T-helper 2 cell (primary cell): ENCODE measurements at places on chromosomes 16 and 17.

DNA sequence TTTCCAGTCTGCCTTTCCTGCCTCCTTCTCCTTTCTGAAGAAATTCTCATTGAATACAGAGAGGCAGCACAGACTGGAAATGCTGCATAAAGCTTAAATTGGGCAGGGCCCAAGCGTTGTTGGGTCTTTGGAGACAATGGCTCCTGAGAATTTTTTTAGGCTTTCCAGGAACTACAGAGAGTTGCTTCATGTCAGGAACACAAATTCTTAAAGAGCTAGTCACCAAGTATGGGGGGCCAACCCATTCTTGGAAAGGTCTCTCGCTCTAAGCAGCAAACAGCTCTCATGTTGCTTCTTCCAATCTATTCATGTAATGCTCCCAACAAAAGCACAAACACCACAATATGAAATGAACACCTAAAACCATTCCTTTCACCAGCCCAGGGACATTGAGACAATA, 6.9 kb downstream of the HNF1B start:
- no peak for DNase-seq

GRCh38 chr16:116015-116414, 22.5 kb downstream of the NPRL3 start:
- no peak for DNase-seq

- DNase-seq, result no peak
These were observed 18.2 kb downstream of the PCTP start for GRCh38 chr17:55768936-55769624.

DNA sequence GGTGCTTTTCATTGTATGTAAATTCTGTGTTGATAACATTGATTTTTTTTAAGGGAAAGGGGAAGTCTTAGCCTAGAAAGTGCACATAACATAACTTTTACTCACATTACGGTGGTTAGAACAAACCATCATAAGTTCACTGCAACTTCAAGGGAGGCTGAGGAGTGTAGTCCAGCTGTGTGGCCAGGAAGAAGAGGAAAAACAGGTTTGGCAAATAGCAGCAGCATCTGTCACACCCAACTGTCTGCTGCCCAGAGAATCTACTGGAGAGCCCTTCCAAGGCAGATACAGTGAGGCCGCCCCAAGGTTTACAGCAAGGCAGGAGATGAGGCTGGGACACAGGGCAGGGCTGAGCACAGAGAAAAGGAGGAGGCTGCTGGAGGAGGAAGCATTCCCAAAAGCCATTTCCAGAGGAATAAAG, 60.6 kb downstream of the AIPL1 start:
- no peak for DNase-seq

DNA sequence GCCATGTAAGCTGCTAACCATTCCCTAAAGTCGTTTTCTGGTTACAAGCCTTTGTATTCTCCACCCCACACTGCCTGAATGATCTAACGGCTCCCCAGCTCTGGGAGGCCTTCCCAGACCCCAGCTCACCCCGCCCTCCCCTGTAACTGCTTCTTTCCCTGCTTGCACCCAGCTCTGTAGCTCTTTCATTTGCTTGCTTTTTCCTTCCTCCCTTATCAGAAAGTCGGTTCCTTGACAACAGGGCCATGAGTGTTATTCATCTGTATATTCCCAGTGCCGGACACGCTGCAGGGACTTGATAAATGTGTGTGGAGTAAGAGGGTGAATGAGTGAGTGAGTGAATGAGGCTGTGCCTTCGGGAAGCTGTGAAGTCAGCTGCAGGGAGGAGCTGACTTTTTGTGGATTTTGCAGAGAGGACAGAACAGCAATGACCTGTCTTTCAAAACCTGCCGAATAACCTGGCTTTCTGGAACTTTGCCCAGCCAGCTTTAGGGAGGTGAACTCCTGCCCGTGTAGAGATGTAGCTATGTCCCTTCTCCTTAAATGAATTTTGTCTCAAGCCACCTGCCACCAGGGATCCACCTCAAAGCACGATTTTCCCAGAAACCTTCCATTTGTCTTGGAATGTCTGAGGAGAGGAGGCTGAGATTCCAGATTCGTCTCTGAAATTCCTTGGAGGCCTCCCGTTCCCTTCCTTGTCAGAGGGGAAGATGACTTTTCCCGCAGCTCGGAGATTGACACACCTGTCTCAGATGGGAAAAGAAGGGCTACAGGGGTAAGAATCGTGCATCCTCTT, 20.0 kb upstream of the CACNG4 start:
- no peak for DNase-seq

GRCh38 chr17:41620583-41621434, 3.6 kb downstream of the KRT17 start:
- DNase-seq, result no peak

- DNase-seq, result no peak
These were observed 2.0 kb downstream of the NPB start for GRCh38 chr17:81903896-81904599.

DNA sequence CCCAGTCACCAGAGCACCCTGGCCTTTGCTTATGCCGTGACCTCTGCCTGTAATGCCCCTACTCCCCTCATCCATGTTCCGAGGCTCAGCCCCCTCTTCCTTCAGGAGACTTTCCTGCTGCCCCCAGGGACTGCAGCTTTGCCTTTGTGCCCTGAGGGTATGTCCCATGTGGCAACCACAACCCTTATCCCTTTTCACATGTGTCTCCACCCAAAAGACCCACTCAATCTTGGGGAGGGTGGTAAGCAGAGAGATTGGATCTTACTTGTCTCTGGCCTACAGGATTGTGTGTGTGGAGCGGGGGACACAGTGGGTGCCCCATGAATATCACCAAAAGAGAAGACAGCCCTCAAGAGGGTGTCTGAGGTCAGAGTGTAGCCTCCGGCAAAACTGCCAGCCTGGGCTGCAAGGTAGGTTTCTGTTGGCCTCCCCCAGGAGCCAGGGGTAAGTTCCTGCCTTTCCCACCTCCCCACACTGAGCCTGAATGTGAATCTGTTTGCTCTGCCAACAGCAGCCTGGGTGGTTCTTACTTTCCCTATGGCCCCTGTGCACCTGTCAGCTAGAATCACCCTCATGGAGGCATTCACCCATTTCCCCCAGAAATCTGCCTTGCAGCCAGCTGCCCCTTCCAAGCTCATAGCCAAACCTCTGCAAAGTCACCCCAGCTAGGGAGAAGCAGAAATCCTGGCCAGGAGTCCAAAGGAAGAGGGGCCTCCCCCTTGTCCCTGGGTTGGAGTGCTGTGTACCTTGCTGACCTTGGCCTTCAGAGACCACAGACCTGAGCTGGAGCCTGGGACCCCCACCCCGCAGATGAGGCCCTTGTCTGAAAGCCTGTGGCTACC, 11.5 kb upstream of the C17orf113 start:
- DNase-seq, result no peak

- no peak for DNase-seq
These were observed 11.9 kb upstream of the FAAP100 start for GRCh38 chr17:81563861-81564586.

DNA sequence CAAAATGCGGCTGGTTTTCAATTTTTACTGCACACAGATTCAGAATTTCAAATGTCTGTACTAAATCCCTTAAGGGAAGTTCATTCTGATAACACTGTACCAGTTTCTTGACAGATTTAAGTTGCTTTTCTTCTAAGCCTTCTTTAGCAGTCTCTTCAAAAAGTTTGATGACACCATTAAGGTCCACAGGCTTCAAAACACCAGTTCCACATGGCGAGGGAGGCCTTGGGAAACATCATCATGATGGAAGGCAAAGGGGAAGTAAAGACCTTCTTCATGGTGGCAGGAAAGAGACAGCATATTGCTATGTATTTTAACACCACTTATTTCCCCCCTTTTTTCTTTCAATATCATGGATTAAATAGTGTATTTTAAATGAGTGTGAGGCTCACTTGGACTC, 24.5 kb downstream of the NLRC5 start:
- DNase-seq, result no peak

DNA sequence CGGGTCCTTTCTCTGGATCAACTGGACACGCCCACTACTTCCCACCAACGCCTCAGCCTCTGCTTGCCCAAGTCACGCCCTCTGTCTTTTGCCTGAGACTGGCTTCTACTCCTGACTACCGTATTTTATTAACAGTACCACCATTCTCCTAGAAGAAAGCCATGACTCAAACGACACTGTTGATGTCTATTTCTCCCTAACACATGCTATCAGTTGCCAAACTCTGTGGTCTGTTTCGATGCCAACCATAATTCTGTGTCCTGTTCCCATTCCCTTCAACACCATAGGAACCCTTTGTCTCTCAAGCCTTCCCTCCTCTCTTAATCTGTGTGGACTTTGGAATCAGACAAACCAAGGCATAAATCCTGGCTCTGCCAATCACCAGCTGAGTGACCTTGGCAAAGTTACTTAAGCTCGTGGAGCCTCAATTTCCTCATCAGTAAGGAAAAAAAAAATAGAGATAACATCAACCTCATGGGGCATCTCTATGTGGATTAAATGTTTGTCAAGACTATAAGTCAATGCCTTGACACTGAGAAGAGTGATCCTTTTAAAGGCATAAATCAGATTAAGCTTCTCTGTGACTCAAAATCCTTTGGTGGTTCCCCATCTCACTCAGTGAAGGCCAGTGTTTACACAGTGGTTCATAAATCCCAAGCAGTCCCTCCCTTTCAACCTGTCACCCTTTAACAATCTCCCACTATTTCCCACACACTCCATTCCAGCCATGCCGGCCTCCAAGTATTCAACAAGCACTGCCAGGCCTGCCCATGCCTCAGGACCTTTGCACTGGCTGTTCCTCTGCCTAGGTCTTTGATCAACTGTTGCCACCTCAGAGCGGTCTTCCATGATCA, 45.6 kb downstream of the ERN1 start:
- DNase-seq, result no peak

DNA sequence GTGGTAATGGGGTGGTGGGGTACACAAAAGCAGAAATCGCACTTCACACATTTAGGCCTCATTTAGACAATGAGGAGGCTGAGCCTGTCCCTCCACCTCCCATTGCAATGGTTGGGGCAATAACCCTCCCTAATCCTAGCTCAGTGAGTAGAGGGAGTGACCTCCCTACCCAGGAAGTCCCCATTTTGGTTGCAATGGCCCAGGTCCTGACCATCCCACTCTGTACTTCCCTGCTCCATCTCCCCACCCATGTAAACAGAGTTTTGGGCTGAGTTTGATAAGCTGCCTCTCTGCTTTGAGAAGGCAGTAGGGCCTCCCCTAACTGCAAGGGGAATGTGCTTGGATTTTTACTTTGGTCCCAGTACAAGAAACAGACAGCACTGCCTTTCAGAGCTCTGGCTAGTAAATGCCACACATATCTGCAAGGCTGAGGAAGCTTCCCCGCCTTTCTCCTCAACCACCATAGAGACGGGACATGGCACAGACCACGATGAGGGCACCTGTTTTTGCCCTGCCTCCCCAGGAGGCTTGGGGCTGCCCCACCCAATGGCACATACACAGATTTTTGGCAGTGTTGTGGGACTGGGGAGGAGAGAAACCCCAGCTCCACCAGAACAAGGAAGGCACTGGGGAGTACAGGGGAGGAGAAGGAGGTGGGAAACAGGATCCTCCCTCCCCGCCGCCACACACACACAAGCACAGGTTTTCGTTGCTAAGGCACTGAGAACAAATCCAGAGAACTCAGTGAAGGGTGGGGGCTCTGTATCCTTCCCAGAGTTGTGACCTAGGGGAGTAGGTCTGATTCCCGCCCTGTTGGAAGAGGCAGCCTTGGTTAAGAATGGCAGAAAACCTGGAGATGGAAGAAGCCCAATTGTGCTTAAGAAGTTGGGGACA, 7.3 kb downstream of the VAT1 start:
- no peak for DNase-seq

DNA sequence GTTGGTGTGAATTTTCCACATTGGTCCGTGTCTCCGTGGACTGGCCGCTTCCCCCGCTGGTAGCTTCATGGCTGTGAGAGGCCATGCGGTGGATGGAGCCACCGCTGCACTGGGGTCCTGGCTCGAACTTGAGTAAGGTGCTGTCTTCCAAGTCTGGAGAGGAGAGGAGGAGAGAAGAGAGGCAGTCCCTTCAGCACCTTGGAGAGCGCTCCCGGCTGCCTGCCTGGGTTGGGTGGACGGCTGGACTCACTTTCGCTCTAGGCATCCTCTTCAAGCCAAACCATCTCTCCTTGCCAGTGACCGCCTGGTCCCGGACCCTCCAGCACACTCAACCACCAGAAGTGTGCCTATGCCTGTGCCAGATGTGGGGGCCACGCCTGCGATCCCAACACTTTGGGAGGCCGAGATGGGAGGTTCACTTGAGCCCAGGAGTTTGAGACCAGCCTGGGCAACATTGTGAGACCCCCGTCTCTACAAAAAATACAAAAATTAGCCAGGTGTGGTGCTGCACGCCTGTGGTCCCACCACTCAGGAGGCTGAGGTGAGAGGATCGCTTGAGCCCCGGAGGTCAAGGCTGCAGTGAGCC, 6.2 kb downstream of the JPH3 start:
- DNase-seq, result peak; percentile 13

GRCh38 chr17:57406981-57407286, 150.6 kb downstream of the MSI2 start:
- no peak for DNase-seq

- DNase-seq, result peak; percentile 38
These were observed 2.6 kb downstream of the GTF3C1 start for GRCh38 chr16:27547134-27547533.

- DNase-seq, result no peak
These were observed 556 bp upstream of the SPNS1 start for GRCh38 chr16:28974007-28974436.

DNA sequence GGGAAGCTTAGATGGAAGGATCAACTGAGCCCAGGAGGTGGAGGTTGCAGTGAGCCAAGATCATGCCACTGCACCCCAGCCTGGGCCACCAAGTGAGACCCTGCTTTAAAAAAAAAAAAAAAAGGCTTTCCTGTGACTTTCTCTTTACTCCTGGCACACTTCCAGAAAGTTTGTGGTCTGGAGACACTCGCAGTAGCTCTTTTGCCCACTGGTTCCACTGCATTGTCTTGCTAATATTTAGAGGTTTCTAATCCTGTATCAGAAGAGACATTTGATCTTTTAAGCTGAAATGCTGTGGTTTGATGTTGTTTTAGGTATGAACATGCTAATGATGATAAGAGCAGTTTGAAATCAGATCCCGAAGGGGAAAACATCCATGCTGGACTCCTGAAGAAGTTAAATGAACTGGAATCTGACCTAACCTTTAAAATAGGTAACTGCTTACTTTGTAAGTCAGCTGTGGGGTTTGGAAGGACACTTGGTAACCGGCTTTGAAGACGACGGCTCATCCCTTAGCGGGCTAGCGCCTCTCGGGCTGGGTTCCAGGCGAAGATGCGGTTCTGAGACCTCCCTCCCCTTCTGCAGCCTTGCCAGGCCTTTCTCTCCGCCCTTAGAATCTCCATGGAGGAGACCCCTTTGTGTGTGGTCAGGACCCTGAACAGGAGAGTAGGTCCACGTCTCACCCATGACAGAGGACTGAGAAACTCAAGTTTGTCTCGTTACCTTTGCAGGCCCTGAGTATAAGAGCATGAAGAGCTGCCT, 23.1 kb downstream of the NTAN1 start:
- DNase-seq, result peak; percentile 41

DNA sequence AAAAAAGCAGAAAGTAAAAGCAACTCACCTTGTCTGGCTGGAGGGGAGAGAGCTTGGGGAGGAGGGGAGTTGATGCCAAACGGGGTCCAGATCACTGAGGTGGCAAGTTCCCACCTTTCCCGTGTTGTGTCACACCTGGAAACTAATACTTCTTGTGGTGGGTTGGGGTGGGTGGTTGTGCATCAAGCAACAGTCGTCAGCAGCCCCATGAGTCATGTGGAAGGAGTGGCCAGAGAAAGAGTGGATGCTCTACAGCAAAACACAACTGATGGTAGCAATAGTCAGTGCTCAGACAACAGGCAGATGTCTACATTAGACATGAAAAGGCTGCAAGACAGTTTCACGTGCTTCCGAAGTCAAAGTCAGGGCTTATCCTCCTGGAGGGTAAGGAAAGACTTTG, 35.4 kb downstream of the ARSG start:
- no peak for DNase-seq

GRCh38 chr17:42913522-42913921, 12.9 kb downstream of the G6PC1 start:
- no peak for DNase-seq
